Ammon's horn (tissue), 1 donor: ENCODE measurements at places on chromosomes 11 and 22.
A peak's percentile ranks its signal among the peaks of the same experiment; 100 is the strongest.

GRCh38 chr11:96287822-96288439, 55.1 kb downstream of the MAML2 start:
- DNase-seq: no peak

DNA sequence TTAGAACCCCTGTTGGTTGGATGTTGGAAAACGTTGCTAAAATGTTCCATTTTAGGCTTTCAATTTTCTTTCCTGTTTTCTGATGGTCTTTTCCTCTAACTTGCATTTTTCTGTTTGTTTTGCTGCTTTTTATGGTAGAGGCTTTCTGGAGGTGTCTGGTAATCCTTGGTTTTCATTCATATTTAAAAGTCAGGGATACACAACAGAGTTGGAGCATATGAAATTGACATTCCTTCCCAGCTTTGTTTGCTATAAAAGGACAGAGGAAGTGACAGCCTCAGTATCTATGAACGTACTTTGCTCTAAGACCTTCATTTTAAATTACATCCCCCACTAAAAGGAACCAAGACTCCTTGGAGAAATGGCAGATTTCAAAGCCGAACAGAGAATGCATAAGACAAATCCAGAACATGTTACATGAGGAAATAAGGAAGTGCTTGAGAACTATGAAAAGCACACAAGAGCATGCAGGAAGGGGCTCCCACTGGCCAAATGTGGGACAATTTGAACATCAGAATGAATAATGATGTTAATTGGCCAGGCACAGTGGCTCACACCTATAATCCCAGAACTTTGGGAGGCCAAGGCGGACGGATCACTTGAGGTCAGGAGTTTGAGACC, 56.7 kb downstream of the PPP6R3 start:
- DNase-seq: no peak

GRCh38 chr22:38397189-38398085, 57.6 kb downstream of the KCNJ4 start:
- DNase-seq: peak; percentile 30

GRCh38 chr11:13297917-13298356, 20.3 kb downstream of the BMAL1 start:
- DNase-seq: peak; percentile 38

DNA sequence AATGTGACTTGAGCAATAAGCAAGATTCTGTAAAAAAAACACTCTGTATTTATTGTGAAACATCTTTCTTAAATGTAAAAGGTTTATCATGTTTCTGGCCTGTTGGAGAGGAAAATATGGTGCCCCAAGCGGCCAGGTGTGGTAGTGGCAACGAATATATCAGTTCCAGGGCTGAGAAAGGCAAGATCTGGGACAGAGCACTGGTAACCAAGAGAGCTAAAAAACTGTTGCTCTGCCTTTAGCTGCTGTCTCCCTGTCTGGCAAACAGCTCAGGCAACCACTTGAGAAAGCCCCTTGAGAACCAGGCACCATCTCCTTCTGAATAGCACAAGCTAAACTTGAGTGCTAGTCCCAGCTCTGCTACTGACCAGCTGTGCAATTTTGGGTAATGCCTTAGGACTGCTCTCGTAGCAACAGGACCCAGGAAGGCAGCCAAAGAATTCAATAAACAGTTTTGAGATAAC, 129.9 kb downstream of the KCNC1 start:
- no peak for DNase-seq

- DNase-seq: peak; percentile 65
Measured at GRCh38 chr11:57567515-57568329, at the start of gene UBE2L6. UBE2L6 (minus strand) TSS chr11:57567672; CDS start chr11:57567611, 61 bp downstream.

- DNase-seq: no peak
Measured at GRCh38 chr11:10658621-10659338, 34.8 kb downstream of the IRAG1 start.

- no peak for DNase-seq
Measured at GRCh38 chr11:40987776-40988435, 471.5 kb downstream of the LRRC4C start.

DNA sequence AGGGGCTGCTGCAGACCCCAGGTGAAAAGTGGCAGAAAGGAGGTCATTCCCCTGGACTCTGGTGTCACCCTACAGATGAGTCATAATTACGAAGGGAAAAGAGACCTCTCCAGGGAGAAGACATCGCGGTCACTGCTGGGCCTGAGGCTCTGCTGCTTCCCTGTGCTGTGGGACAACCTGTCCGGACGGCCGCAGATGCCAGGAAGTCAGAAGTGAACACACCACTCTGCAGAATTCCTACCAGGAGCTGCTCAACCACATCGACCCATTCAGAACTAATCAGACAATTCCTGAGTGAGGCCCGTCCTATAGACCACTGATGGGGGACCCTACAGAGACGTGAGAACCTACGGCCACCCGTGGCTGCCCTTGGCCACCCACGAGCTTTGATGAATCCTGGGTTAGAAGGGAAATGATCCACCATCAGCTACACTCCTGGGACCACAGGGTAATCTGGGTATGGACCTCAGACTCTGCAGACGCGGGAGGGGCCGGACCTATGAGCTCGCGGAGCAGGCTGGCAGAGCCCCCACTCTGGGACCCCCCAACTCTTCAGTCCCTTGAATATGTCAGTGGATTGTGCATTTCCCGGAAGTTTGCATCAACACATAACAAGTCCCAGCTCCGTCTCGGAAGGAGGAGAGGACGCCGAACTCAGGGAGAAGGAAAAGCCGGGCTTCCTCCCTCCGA, 636.7 kb downstream of the BRD1 start:
- DNase-seq: no peak

GRCh38 chr11:74534216-74534945, 40.9 kb upstream of the LIPT2 start:
- peak; percentile 4 for DNase-seq

- DNase-seq: no peak
Measured at GRCh38 chr22:25650833-25651232, 86.4 kb downstream of the GRK3 start.

DNA sequence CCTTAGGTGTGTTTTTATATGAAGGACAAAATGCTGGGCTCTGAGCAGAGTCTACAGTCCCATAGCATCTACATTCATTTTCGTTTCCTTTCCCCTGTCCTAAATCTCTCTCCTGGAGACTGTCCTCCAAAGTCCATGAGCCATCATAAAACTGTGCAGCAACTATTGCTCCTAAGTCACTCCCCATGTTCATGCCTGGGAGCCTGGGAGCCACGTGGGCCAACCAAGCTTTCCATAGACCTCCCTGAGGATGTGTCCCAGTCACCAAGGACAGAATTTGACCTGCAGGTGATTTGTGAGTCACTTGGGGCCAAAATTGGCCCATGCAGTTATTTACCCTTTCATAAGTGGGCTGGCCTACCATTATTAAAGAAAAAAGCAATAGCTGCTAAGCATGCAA, 28.7 kb downstream of the EHF start:
- DNase-seq: no peak

- peak; percentile 39 for DNase-seq
Measured at GRCh38 chr11:47271961-47272661, 2.2 kb downstream of the MADD start.

GRCh38 chr11:3167143-3168119, 2.3 kb upstream of the OSBPL5 start:
- no peak for DNase-seq

GRCh38 chr11:61173456-61173855, 12.2 kb upstream of the VPS37C start:
- no peak for DNase-seq

DNA sequence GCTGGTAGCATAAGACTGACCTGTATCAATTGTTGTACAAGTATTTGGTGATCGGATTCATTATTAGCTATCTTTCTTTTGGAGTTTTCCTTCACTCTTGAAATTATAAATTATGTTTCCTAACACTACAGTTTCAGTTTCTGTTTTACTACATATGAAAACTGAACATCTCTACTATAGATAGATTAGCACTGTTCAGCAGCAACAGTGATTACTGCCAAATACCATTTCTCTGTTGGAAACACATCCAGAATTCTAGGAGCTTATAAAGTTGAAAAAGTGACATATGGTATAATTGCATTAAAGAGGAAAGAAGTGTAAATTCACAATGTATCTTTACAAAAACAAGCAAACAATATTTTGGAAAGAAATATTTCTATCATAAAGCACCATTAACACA, 118.5 kb upstream of the GRIA4 start:
- no peak for DNase-seq

DNA sequence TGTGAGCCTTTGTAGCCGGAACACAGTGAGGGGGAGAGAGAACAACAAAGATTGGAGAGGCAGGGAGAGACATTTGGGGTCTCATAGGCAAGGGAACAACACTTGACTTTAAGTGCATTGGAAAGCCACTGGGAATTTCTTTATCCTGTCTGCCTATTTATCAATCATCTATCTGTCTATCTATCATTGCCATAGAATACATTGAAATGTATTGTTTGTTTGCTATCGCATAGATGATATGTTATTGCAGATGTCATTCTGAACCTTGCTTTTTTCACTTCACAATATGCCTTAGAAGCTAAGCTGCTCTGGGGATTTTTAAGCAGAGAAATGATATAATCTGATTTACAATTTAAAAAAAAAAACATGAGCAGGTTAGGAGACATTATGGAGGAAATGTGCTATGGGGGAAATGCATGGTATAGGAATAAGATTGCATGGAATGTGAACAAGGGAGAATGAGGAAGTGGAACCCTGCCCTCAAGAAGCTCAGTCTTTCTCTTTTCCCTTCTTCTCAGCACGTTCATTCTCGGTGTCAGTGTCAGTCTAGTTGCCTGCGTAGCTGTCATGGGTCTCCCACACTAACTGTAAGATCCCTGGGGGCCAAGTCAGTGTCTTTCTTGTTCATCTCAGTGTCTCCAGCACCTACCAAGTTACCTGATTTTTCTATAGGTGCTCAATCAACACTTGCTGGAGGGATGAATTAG, 158.7 kb upstream of the ARHGAP20 start:
- DNase-seq: no peak

GRCh38 chr11:17012712-17013547, 1.3 kb downstream of the PLEKHA7 start:
- DNase-seq: peak; percentile 36

DNA sequence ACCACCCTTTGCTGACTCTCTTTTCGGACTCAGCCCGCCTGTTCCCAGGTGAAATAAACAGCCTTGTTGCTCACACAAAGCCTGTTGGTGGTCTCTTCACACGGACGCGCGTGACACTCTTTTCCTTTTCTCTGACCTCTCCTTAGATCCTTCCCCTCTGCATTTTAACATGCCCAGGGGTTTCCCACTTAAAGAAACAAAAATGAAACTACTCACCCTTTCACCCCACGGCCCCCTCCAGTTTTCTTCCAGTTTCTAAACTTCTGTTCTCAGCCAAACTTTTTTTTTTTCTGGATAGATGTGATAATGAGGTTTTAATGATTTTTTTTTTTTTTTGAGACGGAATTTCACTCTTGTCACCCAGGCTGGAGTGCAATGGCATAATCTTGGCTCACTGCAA, 32.8 kb upstream of the NUP50 start:
- DNase-seq: no peak

DNA sequence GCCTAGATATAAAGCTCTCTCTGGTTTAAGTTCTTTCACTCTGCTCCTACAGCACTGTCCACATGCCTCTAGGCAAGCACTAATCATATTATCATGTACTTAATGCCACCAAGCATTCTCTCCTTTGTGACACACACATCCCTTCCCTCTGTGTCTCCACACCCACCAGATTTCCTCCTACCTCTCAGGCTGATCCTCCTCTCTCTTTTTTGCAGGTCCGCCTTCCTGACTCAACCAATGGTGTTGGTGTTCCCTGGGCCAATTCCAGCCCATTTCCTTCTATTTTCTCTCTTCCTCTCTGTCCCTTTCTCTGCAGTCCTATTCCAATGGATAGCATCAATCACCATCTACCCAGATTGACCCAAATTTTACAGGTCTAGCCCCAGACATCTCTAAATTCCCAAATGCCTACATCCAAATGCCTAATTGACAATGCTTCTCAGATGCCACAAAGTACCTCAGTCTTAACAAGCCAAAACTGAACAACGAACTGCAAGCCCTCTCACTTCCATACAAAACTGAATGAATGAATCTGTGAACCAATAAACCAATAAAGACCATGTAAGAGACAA, 504 bp upstream of the ZNF215 start:
- DNase-seq: peak; percentile 25

DNA sequence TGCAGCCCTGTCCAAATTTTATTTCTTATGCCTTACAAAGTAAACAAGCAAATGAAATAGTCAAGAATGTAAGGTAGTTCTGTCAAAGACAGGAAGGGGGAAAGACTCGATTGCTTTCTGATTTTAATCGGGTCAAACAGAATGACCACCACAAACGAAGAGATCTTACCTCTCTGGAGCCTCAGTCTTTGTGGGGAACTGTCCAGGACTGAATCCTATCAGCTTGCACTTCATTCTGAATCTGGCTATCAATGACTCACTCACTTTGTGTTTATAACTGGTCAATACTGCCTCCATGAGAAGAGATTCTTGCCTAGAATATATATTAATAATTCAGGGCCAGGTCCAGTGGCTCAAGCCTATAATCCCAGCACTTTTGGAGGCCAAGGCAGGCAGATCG, 17.2 kb downstream of the MSANTD2 start:
- DNase-seq: no peak

DNA sequence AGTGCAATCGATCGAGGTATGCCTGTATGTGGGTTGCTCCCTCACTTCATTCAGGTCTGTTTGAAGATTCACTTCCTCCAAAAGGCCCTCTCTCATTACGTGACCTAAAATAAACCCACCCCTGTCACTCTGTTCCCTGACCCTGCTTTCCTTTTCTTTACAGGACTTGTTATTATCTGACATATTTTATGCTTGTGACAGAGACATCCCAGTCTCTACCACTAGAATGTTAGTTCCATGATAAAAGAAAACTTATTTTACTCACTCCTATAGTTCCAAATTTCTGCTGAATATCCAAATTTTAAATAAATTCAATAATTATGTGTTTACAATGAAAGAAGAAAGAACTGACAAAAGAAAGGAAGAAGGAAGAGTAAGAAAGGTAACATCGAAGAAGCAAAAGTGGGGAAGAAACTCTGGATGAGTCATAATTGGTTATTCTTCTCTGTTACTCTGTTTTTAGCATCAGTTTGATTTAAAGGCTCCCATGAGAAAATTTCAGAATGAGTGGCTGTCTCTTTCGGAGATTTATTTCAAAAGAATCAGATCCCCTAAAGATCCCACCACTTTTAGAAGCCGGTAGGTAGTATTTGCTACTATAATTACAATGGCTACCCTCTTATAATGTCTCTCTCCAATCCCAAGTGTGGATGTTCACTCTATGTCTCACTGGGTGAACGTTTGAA, 33.5 kb downstream of the ENTHD1 start:
- no peak for DNase-seq

DNA sequence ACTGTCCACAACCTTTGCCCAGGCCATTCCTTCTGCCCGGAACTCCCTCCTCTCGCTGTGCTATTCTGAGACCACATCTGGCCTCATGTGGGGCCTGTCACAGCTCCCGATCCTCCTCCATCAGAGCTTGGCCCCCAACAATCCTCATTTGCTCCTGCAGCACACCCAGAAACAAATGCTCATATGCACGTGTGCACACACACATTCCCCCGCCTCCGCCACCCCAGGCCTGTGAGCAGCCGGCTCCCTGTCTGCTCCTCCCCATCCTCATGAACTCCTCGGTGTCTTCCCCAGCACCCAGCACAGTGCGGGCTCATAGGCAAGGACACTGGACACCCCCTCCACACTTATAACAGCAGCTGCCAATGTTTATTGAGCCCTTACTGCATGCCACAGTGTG, 29.7 kb upstream of the PICK1 start:
- peak; percentile 78 for DNase-seq
